Psoas muscle (tissue), 8 donors: ENCODE measurements at places on chromosomes 16 and 17.

DNA sequence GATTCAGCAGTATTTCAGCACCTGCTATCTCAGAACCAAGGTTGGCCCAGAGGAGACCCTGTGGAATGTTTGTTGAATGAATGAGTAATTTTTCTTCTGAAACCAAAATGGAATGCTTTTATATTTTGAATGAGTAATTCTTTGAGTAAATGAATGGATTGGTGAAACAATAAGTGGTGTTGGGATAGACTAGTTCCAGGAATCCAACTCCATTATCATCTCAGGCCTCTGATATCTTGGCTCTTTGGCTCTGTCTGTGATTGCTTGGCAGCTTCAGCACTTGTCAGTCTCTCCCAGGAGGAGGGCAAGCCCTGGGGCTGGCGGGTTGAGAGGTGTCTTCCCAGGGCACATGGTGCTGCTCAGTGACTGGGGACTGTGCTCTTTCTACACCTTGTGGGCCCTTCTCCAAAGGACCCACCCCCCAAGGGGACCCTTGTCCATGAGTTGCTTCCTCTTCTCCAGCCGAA lies 284.4 kb upstream of the FOXF1 start:
- peaks cover 53% of the 10 kb centered on the region for H3K27me3 ChIP-seq
- H3K4me1 ChIP-seq = no peaks in the 10 kb centered on the region
- no peak overlapping the region for H3K27ac ChIP-seq
- no peak for DNase-seq

DNA sequence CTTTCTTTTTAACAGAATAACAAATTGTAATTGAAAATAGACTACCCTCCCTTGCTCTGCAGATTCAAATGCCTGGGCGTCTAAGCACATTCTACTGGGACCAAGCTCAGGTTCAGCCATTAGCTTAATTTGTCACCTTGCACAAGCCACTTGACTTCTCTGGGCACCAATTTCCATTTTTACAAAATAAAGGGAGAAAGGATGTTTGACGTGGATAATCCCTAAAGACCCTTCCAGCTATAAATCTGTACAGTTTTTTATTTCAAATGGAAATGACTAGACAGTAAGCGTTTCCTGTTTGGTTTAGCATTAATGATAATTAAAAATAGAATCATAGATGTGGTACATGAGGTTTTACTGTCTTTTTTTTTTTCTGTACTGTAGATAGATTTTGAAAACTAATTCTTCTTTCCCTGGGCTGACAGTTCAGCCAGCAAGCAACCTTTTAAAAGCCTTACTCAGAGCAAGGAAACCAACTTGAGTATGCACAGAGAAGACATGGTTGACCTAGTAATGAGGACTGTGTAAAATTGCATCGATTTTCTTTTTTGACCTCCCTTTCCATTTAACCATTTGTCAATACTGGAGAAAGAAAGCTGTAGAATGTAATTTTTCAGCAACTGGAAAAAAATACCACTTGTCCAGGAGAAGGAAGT lies 1329.5 kb upstream of the CDH8 start:
- H3K4me1 ChIP-seq = no peaks in the 10 kb centered on the region
- DNase-seq = no peak
- no peaks in the 10 kb centered on the region for H3K27me3 ChIP-seq
- no peaks in the 10 kb centered on the region for H3K36me3 ChIP-seq
- no peak overlapping the region for H3K4me3 ChIP-seq
- H3K27ac ChIP-seq = no peak overlapping the region

GRCh38 chr16:22370038-22370820 lies 4.2 kb downstream of the CDR2 start:
- no peak for DNase-seq
- no peak overlapping the region for H3K4me3 ChIP-seq
- peaks cover 14% of the 10 kb centered on the region for H3K4me1 ChIP-seq

GRCh38 chr17:27807567-27808470 lies 7.5 kb upstream of the NOS2 start:
- H3K36me3 ChIP-seq = no peaks in the 10 kb centered on the region
- no peak overlapping the region for H3K27ac ChIP-seq
- H3K4me3 ChIP-seq = no peak overlapping the region
- H3K4me1 ChIP-seq = no peaks in the 10 kb centered on the region
- no peaks in the 10 kb centered on the region for H3K27me3 ChIP-seq
